Psoas muscle (tissue), 8 donors: ENCODE measurements at places on chromosomes 4 and X. TPM values are rescaled to one million over a fixed set of nuclear protein-coding genes. Genes with fewer than 3 reads are reported as not detected.

DNA sequence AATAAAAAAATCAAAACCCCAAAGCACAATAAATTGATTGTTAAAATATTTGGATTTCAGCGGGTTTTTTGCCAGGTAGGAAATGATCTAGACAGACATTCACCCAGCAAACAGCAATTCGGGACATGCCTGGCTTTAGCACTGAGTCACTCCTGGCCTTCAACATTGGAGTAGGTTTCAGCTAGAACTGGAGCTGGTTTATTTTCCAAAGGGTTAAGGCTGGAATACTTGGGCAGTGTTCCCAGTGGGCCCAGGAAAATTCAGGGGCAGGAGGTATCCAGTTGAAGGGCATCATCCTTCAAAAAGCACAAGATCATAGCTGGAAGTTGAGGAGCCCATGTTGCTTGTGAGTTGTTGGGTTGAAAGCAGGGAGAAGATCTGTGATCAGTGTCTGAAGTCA lies 41.0 kb downstream of the TXLNG start:
- no peak overlapping the region for H3K4me3 ChIP-seq
- peak overlapping the region; percentile 61 for H3K27ac ChIP-seq
- no peak for DNase-seq
- H3K4me1 ChIP-seq = peaks cover 7% of the 10 kb centered on the region
- peaks cover 47% of the 10 kb centered on the region for H3K36me3 ChIP-seq

NAP1L5 gene
- total RNA-seq = 2.8 TPM

TBC1D8B gene
- total RNA-seq = 1.0 TPM

NEUROG2 gene
- not detected for total RNA-seq

DNA sequence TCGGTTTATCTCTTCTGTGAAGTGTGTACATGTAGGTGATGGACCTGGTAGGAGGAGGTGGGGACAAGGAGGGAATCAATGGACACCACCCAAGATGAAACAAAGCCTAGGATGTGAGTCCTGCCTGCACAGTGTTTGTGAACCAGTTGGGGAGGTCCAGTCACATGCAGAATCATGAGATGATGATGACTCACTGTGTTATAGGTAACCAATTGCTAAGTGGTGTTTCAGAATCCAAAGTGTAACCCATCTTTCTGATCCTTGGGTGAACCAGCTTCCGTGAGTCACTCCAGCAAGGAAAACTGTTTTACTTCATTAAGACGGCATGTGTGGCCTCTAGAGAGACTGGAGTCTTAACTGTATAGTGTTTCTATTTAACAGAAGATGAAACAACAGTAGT lies 57.9 kb upstream of the HPF1 start:
- no peak for DNase-seq
- H3K27me3 ChIP-seq = no peaks in the 10 kb centered on the region
- no peak overlapping the region for H3K27ac ChIP-seq
- H3K4me3 ChIP-seq = no peak overlapping the region
- no peaks in the 10 kb centered on the region for H3K4me1 ChIP-seq

- no peak overlapping the region for H3K4me3 ChIP-seq
- no peaks in the 10 kb centered on the region for H3K4me1 ChIP-seq
- no peak overlapping the region for H3K27ac ChIP-seq
- no peak for DNase-seq
These were observed 114.6 kb upstream of the CBR4 start for GRCh38 chr4:169124661-169125060.

GRCh38 chrX:117645639-117646038 lies 471.0 kb downstream of the KLHL13 start:
- no peak overlapping the region for H3K27ac ChIP-seq
- H3K36me3 ChIP-seq = no peaks in the 10 kb centered on the region
- no peaks in the 10 kb centered on the region for H3K27me3 ChIP-seq
- H3K4me1 ChIP-seq = no peaks in the 10 kb centered on the region
- no peak for DNase-seq
- no peak overlapping the region for H3K4me3 ChIP-seq

SERPINA7 gene
- not detected for total RNA-seq

DMP1 gene
- not detected for total RNA-seq
